NCI-H1092 (cell line): ENCODE measurements at places on chromosomes 4 and X.

DNA sequence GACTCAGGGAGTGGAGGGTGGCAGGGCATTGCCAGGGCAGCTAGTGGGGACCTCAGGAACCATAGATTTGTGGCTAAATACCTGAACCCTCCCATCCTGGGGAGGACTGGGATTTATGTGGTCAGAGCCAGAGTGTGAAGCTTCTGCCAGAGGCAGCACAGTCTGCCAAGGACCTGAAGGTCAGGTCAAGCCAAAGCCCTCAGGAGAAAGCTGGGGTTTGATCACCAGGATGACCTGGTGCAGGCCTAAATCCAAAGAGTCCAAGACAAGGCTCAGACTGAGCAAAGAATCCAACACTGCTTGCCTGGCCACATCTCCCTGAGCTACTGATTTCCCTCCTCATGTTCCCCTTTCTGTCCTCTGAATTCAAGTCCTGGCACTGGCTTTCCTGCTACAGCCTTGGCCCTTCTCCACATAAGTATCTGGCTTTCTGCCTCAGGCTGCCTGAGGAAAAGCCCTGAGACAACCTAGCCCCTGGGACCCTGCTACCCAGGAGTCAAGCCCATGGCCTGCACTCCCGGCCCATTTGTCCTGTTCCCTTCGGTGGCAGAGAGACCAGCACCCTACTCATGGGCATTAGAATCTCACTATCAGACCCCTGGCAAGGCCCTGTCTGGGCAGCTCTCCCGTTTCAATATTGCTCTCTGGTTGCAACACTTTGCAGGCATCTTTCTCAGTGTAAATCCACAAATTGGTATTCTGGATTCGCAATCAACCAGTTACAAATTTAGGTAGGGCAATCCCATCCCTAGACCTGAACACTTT is 39.3 kb upstream of the SLC25A43 start:
- no peak for DNase-seq

DNA sequence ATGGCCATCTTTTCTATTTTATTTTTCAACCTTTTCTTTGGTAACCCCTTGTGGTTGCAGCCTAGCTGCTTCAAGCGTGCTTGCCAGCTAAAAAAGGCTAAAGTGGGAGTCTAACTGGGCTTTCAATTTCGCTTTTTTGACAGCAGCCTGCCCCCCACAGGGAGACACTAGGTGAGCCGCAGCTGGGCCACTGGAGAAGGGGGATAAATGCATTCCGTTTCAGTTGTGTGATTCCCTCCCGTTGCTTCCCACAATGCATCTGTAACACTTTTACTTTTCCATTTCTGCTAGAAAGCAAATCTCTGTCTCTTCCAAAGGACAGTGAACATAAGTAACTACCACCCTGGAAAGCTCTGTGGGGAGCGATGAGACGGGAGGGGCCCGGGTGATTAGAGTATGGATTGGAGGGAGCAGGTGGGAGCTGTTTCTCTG is 86.3 kb upstream of the RAPGEF2 start:
- DNase-seq = peak; percentile 68

DNA sequence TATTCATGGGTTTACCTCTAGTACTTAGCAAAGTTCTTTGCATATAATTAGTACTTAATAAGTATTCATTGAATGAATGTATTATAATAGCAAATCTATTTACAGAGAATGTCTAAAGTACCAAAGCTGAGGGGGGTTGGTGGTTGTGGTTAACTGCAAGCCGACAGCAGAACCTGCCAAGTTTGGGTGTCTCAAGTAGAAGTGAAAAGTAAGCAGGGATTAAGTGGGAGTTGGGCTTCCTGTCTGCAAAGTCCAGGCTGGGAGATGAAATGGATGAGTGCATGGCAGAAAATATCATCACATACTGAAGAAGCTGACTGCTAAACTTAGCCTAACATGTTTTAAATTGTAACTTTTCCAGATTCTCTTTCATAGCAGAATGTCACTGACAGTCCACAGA is 169.6 kb downstream of the CAMK2D start:
- DNase-seq = no peak

DNA sequence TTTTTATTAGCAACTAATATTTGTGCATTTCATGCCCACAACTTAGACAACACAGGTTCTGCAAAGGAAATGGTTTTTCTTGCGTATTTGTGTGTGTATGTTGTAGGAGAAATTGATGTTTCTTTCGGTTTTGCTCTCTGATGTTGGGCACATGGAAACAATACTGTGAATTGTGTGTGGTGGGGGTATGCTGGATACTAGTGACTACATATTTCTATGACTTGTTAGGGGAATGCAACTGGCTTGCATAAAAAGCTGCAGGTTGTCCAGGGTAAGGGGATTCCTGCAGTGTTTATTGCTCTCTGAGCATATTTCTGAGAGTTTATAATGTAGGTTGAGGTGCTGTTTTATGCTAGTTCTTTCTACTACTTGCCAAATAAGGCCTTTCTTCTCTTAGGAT is 11.6 kb downstream of the DLG3 start:
- DNase-seq = no peak

GRCh38 chr4:2079926-2080325 is 20.8 kb downstream of the NAT8L start:
- DNase-seq = no peak

GRCh38 chrX:134462927-134463326 is 3.0 kb downstream of the HPRT1 start:
- DNase-seq = no peak

DNA sequence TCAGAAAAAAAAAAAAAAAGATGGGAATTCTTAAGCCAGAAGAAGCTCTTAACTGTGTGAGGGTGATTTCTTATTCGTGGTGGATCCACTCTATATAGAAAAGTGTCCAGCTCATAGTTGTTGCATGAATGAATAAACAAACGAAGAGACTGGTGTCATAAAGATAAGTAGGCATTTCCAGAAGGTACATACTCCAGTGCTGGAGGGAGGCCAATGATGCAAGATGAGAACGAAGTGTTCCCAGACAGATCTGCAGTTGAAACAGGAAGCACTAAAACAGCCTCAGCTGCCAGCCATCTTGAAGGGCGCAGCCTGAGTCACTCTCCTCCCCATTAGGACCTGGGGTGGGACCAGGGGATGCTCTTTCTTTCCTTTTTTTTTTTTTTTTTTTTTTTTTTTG is 47.4 kb upstream of the HOPX start:
- peak; percentile 59 for DNase-seq

DNA sequence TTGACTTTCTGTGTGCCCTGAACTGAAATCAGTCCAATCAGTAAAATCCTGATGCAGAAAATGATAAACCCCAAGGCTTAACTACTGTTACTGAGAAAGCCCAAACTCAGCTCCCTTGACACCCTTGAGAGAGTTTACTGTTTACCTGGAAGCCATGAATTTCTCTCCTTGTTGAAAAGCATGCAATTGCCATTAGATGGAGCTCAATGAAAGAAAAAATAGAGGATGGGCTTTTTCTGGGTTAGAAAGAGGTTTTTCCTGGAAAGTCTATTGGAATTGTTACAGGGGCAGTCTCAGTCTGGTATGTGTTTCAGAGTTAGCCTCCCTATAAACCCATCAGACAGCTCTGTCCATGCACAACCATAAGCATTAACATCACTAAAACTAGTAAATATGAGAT is 66.4 kb upstream of the C4orf54 start:
- DNase-seq = no peak

DNA sequence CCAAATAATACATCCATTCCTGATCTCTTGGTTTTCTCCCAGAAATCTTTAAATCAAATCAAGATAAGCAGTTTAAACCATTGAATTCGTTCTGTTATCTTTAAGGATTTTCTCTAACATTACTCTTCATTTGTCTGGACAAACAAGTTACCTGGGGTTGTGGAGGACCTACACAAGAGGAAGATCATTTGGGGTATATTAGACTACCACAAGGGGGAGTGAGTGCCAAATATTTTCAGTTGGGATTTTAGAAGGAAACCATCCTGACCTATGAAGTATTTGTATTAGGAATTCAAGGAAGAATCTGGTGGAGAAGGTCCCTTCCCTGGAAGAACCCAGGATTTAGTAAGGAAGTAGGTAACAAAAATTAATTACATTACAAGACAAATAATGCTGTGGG is 12.0 kb upstream of the DCHS2 start:
- no peak for DNase-seq

DNA sequence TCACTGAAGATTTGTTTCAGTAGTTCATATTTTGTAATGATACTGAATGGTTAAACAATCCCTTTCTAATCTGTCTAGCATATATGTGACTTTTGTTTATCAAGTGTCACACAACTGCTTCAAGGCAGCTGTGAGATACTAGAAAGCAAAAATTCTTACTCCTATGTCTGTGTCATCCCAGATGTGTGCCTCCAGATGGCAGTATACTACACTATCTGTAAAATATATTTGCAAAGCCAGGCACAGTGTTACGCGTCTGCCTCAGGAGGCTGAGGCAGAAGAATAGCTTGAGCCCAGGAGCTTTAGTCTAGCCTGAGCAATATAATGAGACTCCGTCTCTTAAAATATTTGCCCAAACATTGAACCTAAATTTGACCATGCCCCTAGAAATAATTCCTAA is 4.0 kb downstream of the NUDT10 start:
- DNase-seq = peak; percentile 2

DNA sequence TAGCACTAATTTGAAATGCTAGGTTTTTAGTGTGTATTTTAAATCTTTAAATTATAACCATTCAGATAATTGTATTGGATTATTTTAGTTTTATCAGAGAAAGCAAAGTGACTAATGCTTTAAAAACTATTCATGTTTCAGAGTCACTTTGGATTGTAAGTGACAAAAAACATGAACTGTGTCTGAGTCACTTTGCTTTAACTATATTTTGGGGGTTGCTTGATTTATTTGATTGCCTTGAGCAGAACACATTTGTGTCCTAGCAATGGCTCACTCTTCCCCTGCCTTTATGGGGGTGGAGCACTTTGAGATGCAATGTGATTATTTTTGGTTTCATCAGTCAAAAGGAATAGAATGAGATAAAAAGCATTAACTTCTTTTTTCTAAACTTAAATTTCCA is 188.4 kb upstream of the ARX start:
- DNase-seq = no peak

- no peak for DNase-seq
These were observed 95.4 kb downstream of the GRIA2 start for GRCh38 chr4:157315968-157316367.

GRCh38 chr4:106522839-106523238 is 154.3 kb upstream of the GIMD1 start:
- DNase-seq = no peak

DNA sequence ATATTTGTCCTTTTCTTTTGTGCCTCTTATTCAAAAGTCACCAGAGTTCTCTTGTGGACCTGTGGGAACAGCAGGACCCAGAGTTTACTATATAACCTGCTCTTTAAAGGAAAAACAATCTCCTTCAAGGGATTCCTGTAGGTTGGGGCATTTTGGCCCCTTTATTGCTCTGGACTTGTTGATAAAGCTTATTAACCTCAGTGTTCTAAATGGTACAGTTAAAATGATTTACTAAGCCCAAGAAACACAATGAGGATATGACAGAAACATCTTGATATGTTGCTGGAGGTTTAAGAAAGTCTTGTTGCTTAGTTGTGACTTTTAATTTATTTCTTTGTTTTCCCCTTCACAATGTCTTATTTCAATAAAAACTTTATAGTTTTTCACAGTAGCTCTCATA is 46.8 kb downstream of the SLIT2 start:
- DNase-seq = no peak

DNA sequence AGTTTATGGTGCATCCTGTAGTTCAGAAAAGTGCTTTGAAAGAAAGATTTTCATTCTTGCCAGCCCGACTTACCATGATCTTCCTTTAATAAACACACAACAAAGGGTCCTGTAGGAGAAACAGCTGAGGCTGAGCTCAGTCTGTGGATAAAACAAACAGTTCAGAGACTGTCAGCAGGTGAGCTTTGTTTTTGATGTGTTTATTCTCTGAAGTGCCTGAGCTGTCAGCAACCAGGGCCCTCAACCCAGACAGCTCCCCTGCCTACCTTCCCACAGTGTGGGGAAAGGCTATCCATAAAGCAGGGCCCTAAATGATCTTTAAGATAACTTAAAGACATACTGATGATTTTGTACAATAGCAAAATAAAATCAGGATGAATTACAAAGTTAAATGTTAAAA is 459.2 kb upstream of the GALNT7 start:
- DNase-seq = no peak

GRCh38 chr4:76905521-76905920 is 7.6 kb upstream of the SOWAHB start:
- no peak for DNase-seq

GRCh38 chrX:10041383-10041782 is 74.2 kb downstream of the CLDN34 start:
- no peak for DNase-seq

DNA sequence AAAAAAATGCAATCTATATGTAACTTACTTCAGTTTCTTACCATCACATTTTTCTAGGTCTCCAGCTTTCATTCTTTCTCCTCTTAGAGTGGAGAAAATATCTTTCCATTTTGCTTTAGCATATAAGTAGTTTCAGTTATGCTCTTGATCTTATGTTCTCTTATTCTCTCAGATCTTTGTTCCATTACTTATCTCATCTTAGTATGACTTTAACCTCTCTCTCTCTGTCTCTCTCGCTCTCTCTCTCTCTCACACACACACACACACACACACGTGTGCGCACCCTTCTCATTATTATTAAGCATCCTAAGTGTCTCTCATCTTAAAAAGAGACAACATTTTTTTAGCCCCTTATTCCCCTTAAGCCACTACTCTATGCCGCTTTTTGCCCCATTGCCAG is 92.8 kb downstream of the FAAH2 start:
- no peak for DNase-seq
